Fibroblast of villous mesenchyme (primary cell): ENCODE measurements at places on chromosomes 16 and 17.
A peak's percentile ranks its signal among the peaks of the same experiment; 100 is the strongest.

GRCh38 chr17:72631949-72632684 is 460.4 kb downstream of the SLC39A11 start:
- DNase-seq = no peak

DNA sequence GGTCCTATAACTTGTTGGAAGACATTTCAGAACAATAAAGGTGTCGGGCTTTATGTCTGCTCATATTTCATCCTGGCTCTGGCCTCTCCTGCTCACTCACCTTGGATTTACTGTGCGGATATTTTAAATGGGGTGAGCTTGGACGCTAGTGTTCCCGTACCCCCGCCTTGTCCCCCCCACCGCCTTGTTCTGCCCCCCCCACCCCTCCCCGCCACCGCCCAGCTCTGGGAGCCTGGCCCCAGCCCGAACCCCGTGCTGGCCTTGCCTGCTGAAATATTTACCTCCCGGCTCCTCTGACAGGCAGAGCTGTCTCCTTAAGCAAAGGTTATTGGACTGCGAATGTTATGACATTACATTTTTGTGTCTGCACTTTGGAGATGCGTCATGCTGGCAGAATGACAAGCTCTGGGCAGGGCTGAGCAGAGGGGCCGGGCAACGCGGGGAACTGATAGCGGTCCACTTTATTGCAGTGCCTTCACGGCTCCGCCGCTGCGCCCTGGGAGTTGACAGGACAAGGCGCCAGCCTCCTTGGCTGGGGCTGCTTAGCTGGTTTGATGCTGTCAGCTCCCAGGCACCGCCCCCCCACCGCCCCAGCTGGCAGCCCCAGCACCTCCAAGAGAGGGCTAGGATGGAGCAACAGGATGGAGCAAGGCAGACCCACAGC is 222.5 kb upstream of the GSE1 start:
- DNase-seq = peak; percentile 98

DNA sequence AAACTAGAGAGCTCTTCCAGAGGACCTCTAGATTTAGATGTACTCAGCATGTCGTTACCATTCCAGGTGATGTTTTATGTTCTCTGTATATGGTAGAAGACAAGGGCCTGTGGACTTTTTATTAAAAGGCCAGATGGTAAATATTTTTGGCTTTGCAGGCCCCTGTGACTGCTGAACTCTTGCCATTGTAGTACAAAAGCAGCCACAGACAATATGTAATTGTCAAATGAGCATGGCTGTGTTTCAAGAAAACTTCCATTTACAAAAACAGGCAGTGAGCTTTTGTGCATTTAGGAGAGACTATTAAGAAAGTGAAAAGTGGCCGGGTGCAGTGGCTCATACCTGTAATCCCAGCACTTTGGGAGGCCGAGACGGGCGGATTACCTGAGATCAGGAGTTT is 4.6 kb downstream of the NIP7 start:
- DNase-seq = no peak

- peak; percentile 41 for DNase-seq
These were observed 558 bp upstream of the ZFHX3 start for GRCh38 chr16:73048292-73049080.

- DNase-seq = no peak
These were observed 45.4 kb downstream of the HNF1B start for GRCh38 chr17:37699285-37699973.
